ENCODE measurements at places on chromosomes 13 and 19.

- no peak for DNase-seq
Observed at GRCh38 chr13:36163286-36163685, 32.1 kb upstream of the DCLK1 start.

- DNase-seq = no peak
Observed at GRCh38 chr13:44199627-44200207, 173.9 kb upstream of the SERP2 start.

- DNase-seq = no peak
Observed at GRCh38 chr19:5953030-5953589, 24.8 kb downstream of the RANBP3 start.

- DNase-seq = no peak
Observed at GRCh38 chr13:78341032-78341431, 262.3 kb downstream of the POU4F1 start.

DNA sequence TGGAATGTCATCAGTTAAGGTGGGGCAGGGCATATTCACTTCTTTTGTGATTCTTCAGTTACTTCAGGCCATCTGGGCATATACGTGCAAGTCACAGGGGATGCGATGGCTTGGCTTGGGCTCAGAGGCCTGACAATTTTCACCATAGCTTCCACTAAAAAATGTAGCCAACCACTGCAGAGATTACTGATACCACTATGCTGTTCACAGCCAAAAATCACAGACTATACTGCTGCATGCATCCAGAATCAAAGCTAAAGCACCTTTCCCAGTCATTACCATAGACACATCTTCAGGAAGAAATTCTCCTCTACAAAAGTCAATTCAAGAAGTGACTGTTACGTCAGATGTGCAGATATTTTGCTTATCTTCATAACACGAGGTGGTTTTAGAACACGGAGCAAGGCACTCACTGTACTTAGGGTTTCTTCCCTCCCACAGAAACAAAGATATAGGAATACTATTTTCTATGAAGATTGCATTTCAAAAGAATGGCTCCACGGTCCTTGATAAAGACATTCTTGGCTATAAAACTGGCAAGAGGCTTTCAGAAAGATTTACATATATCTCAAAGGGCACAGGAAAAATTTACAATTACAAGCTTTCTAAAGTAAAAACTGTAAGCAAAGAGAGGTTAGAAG lies 1556.6 kb upstream of the PRR20A start:
- DNase-seq = no peak

DNA sequence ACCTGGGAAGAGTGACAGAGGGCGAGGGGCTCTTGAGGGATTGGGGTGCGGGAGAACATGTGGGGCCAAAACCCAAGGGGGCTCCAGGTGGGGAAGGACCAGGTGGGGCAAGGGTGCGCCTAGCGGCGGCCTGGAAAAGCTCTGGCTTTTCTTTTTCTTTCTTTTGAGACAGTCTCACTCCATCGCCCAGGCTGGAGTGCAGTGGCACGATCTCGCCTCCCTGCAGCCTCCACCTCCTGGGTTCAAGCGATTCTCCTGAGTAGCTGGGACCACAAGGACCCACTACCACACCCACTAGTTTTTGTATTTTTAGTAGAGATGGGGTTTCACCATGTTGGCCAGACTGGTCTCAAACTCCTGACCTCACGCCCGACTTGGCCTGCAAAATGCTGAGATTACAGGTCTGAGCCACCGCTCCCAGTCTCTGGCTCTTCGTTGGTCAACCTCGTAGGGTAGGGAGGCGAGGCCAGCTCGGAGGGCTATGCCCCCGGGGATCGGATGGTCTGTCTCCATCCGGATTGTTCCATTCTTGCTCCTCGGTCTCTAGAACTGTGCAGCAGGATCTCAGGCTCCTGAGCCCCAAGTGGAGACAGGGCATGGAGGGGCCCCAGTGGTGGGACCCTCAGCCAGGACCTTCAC lies 3.7 kb downstream of the GADD45B start:
- DNase-seq = no peak

- DNase-seq = no peak
Observed at GRCh38 chr19:51274049-51274770, 23.3 kb downstream of the SIGLECL1 start.

DNA sequence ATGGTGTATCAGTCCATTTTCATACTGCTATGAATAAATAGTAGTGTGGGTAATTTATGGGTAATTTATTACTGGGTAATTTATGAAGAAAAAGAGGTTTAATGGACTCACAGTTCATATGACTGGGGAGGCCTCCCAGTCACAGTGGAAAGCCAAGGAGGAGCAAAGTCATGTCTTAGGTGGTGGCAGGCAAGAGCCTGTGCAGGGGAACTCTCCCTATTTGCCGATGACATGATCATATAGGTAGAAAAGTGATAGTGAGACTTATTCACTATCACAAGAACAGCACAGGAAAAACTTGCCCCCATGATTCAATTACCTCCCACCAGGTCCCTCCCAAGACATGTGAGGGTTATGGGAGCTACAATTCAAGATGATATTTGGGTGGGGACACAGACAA lies 1137.7 kb downstream of the UQCRFS1 start:
- DNase-seq = no peak

DNA sequence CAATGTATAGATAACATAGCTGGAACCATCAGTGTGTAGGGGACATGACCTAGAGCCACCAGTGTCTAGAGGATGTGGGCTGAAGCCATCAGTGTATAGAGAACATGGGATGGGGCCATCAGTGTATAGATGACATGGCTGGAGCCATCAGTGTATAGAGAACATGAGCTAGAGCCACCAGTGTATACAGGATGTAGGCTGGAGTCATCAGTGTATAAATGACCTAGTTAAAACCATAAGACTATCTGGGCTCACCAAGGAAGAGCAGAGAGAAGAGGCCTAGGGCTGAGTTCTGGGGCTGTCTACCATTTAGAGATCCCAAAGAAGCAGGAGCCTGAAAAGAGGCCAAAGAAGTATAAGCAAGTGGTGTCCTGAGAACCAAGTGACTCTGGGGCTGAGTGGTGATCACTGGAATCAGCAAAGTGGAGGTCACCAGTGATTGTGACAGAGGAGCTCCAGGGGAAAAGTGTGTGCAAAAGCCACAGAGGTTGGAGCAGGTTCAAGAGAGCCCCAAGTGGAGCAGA lies 41.0 kb downstream of the RFX2 start:
- DNase-seq = no peak

- DNase-seq = no peak
Observed at GRCh38 chr19:58555920-58556621, 1.2 kb upstream of the CHMP2A start.

DNA sequence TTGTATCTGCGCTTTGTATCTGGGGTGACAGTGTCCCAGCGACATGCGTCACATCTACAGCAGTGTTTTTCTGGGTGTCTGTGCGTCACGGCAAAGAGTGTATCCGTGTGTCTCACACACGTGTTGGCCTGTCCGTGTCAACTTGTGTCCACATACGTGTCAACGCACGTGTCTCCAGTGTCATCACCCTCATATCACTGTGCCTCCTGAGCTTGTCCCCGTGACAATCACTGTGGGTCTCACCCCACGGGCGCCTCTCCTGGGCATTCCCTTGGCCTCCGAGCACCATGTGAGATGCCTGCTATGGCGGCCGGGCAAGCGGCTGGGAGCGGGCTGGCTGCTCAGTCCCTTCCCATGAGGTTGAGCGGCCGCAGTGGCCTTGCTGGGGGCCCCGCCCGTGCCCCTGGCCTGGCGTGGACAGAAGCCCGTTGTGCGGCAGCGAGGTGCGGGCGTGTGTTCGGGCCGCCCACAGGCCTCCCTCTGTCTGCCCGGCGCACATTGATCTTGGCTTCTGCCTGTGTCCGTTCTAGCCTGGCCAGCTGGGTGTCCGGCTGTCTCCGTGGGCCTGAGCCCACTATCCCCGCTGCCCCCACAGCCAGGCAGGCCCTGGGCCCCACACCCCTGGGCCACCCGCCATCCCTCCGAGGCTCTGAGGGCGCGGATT lies 6.4 kb downstream of the NFIX start:
- DNase-seq = no peak

- DNase-seq = no peak
Observed at GRCh38 chr19:45323671-45324081, 1.0 kb upstream of the CKM start.

DNA sequence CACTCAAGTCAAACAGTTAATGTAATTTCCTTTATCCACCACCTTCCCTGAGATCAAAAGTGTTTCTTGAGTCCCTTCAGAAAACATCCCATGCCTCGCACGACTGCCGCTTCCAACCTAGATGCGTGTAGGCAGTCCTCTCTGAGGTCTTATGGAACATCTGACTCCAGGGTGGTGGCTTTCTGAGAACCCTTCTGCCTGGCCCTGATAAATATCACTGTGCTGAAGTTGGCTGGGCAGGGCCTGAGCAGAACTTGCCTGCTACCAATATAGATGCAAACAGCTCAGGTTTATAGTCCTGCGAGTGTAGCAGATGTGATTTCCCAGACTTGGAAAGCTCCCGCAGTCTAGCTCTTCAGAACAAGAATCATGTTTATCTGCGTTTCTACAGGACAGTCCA lies 61.1 kb upstream of the GPR12 start:
- no peak for DNase-seq

- DNase-seq = no peak
Observed at GRCh38 chr13:39369161-39369890, 233.7 kb downstream of the LHFPL6 start.

GRCh38 chr19:35629332-35629633 lies 447 bp downstream of the RBM42 start:
- no peak for DNase-seq

DNA sequence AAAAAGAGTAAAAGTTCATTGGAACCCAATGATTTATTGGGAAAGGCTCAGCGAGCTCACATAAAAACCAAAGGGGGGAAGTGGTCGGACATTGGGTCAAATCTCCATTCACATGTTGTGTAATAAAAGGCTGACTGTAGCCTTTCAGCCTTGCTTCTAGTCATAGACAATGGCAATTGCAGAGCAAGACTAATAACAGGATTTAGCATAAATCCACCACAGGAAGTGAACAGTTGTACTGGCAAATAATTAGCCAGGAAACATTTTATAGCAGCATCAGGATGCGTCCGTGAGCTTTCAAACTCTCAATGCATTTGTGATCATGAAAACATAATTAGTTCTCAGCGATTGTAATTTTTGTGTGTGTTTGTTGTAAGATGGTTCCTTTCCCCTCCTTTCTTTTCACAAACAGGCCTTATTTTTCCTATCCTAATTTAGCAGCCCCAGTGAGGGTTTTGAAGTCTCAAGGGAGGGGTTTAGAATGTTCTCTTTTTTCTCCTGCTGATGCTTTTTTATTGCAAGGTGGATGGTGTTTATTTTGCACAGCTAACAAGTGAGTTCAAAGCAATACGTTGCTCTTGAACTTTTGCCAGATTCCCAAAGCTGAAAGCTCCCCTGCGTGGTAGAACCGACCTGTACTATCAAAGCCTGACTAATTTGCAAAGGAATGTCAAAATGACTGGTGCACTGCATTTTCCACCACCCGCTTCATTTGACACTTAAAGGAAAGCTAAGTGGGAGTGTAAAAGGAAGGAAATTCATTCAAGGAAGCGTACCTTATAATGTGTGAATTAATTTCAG lies 105.6 kb downstream of the SPRY2 start:
- DNase-seq = no peak

GRCh38 chr19:40192758-40193586 lies 1.7 kb downstream of the MAP3K10 start:
- no peak for DNase-seq

DNA sequence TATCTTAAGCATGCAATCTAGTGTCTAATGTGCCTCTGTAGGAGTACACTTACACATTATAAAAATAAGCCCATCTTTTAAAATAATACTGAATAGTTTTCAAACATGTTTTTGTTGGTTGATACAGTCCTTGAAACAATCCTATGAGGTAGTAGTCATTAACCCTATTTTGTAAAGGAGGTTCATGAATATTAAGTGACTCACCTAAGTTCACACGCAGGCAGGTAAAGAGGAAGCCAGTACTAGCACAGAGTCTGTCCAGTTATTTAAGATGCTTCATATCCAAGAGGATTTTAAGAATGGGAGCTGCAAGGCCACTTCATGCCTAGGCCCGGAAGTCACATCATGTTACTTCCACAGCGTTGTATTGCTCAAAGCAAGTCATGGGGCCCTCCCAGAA lies 121.0 kb upstream of the MAB21L1 start:
- no peak for DNase-seq

DNA sequence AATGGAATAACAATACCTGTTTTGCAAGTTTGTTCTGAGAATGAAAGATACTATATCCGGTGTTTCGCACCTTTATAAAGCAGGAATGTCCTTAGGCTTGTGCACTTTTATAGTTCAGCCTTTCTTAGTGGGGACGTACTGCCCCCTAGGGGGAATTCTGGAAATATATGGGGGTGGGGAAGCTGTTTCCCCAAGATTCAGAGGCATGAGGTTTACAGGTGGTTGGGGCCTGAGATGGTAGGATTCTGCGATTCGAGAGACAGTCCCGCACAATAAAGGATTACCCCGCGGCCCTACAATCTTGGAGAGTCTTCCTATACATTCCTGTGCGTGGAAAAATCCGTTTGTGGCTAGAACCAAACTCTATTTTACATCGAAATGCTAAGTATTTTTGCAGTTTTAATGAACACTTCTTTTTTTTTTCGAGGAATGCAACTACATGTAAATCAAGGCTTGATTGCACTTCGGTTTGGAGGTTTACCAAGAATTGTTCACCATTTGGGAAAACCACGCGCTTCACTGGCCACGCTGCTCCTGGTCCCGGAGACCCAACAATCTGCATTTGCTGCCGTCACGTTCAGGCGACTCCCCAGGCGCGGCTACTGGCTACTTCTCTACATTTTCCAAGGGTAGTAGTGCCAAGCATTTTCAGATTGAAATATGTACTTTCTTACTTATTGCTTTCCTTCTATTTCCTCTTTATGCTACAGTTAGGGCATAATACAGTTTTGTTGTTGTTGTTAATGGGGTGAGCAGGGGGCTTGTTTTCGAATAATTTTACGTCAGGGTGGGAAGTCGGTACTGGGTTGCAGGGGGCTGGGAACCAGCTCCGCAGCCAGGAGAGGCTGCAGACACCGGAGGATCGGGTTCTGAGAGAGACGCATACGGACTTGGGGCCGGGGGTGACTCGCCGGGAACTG lies 830 bp downstream of the NEK5 start:
- DNase-seq = no peak

- DNase-seq = no peak
Observed at GRCh38 chr19:50517704-50518075, 4.0 kb upstream of the ASPDH start.

Measured in AG09319 (cell line).